ENCODE measurements at places on chromosomes 6 and 20.

GRCh38 chr6:162032620-162033019 is 694.9 kb downstream of the PRKN start:
- DNase-seq, result no peak

- DNase-seq, result no peak
Measured at GRCh38 chr20:45968801-45969711, 2.9 kb downstream of the ZNF335 start.

- DNase-seq, result no peak
Measured at GRCh38 chr6:69279805-69280204, 517.0 kb downstream of the LMBRD1 start.

GRCh38 chr6:125022391-125022989 is 60.3 kb downstream of the RNF217 start:
- DNase-seq, result no peak

DNA sequence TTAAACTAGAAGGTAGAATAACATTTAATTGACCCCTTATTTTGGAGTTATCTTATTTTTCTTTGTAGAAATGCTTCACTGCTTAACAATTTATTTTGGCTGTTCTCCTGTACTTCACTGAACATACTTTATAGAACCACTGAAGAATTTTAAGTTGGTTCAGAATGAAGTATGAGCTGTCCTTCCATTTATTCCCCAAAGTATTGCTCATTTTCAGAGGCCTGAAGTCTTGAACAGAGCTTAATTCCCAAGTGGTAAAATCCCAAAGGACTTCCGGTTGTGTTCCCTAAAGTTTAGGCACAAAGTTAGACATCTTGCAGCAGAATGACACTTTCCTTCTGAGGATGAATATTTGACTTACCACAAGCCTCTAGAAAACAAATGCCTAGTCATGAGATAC is 233.3 kb downstream of the TINAG start:
- DNase-seq, result no peak

DNA sequence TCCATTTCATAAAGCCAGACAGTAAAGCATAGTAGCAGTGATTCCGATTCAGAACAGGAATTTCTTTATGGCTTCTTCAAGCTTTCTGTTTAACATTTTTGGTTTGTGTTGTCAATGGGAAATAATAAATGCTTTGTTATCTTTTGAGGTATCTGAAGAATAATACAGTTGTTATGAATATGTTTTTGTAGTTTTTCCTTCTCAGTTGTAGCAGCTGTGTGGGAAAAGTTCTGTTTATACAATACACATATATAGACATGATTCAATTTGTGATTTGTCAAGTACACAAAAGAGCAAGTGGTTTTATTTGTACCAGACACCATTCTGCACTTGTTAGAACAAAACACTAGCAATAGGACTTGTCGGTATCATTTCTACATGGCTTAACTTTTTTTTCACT is 96.6 kb downstream of the CDYL start:
- no peak for DNase-seq

GRCh38 chr6:7025861-7026260 is 81.9 kb upstream of the RREB1 start:
- DNase-seq, result no peak

DNA sequence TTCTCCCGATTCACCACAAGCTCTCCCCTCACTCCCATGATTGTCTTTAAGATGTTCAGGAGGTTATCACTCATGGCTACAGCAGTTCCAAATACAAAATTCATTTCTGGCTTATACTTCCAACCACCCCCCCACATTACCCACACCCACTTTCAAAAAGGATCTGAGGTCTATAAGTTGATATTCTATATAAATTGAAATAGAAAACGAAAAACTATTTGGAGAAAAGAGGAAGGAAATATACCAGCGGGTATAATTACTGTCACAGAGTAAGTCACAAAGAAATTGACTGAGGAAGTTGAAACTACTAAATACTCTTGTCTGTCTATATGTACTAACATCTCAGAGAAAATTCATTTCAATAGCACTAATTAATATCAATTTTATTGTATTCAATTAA is 112.7 kb upstream of the TNFAIP3 start:
- no peak for DNase-seq

- DNase-seq, result no peak
Measured at GRCh38 chr6:16097382-16098171, 31.3 kb upstream of the MYLIP start.

- DNase-seq, result no peak
Measured at GRCh38 chr6:158559338-158559894, 475 bp upstream of the TMEM181 start.

- DNase-seq, result no peak
Measured at GRCh38 chr6:89750338-89750737, 69.3 kb downstream of the MDN1 start.

DNA sequence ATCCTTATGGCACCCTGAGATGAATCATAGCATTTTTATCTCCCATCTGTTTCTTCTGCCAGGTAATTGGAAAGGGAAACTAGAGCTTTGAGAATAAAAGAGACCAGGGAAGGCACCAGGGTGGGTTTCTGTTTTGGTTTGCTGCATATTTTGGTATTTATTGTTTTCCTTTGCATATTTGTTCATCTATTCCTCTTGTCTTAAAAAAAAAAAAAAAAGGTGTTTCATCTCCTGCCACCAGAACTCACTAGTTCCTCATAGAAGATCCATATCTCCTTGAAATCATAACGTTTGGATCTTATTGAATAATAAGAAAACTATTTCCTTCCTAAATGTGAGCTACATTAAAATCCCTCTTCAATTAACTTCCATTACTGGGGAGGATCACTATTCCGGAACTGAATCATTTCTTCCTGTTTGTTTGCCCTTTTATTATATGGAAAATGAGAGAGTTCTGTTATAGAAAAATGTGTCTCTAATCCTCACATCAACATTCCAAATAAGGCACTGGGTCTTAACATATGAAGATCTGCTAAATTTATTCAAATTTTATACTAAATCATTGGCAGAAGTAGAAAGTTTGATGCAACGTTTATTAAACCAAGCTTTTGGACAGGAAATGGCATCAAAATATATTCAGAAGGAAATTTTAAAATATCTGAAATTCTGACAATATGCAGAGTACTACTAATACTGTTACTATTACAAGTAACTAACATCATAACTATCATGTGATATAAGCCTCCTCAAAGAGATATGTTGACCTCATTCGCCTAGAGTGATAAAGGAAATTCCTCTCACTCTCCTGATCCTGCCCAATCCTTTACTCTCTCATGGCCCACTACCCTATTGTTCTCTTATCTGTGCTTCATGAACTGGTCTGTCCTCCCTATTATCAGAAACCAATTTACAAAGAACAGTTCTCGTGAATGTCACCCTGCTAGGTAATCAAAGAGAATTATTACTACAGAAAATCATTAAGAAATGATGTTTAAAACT is 229.4 kb upstream of the RSPO3 start:
- no peak for DNase-seq

- DNase-seq, result no peak
Measured at GRCh38 chr6:170245475-170245992, 45.3 kb downstream of the DLL1 start.

DNA sequence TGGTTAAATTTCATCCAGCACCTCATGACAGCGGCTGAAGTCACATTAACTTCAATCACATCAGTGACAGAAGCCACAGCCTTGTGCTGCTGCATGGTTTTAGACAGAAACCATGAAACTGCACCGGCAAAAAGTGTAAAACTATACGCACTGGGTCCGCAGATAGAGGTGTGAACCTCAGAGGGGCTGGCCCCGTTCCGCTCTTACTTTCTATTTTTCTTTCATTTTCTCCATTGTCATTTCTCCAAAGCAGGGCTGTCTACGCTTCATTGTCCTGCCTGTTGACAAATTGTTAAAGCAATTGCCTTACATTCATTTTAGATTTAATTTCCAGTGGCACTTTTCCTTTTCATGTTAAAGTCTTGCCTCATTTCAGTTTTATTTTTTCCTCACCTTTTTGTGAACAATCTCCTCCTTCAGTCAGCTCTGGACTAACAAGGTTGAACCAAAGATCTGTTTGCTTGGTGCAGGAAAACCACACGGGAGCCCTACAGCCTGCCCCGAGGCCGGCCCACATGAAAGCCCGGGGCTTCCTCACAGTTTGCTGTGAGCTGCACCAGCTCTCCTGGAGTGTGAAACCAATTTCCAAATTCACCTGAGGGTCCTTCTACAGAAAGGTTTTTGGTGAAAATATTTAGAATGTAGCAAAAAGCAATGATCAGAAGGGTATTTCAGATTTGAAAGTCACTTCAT is 63.7 kb downstream of the PRR18 start:
- DNase-seq, result no peak

DNA sequence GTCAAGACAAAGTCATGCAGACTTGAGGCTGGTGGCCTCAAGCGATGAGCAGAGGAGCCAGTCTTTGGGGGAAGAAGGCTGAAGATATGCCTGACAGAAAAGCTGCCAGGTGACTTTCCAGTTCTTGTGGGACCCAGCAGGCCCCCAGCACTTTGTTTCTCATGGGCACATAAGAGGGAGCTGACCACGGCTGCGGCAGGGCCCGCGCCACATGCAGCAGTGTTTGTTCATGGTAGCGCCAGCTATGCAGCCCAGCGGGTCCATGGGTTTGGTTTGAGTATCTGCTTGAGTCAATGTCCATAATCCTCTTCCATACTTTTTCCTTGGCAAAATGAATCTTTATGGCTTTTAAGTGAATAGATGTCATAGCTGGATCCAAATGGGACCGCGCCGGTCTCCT is 91.0 kb upstream of the LY86 start:
- DNase-seq, result no peak

- DNase-seq, result no peak
Measured at GRCh38 chr6:88561954-88562315, 395.8 kb upstream of the CNR1 start.

Measured in stimulated activated CD8-positive, alpha-beta memory T cell treated with anti-CD3 and anti-CD28 coated beads, Interleukin-12 subunit alpha, Interleukin-12 subunit beta, amount 100 ng/mL, for 4 hours (primary cell).